ENCODE measurements at places on chromosomes 2 and 18. TPM values are rescaled to one million over a fixed set of nuclear protein-coding genes. Genes with fewer than 3 reads are reported as not detected.

DNA sequence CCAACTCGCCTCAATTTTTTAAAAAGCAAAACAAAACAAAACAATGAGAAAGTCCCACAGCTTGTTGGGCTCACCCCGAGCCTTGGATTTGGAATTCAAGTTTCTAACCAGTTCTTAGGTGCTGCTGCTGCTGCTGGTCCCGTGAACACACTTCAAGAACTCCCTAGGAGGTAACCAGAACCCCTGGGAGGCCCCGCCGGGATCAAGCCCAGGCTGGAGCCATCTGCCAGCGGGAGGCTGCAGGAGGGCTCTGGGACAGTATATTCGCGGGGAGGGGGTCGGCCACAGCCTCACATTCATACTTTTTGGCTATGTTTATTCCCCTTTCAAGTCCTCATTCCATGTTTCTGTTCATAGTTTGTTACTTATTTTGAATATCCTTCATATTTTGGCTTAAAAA is 223.4 kb downstream of the TFCP2L1 start:
- H3K4me3 ChIP-seq: no peak overlapping the region
- H3K27me3 ChIP-seq: no peaks in the 10 kb centered on the region
- no peaks in the 10 kb centered on the region for H3K4me1 ChIP-seq
- no peaks in the 10 kb centered on the region for H3K36me3 ChIP-seq

Gene LIMS3
- total RNA-seq: not detected

- no peak for DNase-seq
- H3K27me3 ChIP-seq: peaks cover 67% of the 10 kb centered on the region
- H3K36me3 ChIP-seq: no peaks in the 10 kb centered on the region
- H3K27ac ChIP-seq: no peak overlapping the region
- H3K4me1 ChIP-seq: no peaks in the 10 kb centered on the region
Measured at GRCh38 chr2:26685341-26685740, 7.2 kb upstream of the KCNK3 start.

Gene SNORC
- 0.26 TPM for total RNA-seq

DNA sequence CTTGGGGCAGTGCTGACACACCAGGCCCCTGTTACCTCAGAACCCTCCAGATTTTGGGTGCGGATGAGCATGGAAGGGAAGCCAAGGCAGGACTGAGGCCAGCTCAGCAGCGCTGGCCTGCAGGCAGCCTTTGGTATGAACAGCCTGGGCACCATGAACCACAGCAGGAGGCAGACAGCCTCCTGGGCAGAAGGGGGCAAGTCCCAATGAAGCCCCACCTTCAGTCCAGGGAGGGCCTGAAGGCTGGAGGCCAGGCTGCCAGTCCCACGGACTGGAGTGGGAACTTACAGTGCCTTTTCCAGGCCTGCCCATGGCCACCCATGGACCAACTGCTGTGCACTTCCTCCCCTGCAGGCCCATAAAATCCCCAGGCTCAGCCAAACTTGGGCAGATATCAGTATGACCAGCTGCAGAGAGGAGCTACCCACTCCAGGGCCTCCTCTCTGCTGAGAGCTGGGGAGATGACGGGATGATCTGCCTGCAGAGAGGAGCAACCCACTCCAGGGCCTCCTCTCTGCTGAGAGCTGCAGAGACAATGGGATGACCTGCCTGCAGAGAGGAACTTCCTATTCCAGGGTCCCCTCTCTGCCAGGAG is 74.7 kb downstream of the NEURL3 start:
- peaks cover 6% of the 10 kb centered on the region for H3K4me1 ChIP-seq
- DNase-seq: no peak
- no peaks in the 10 kb centered on the region for H3K36me3 ChIP-seq
- H3K4me3 ChIP-seq: no peak overlapping the region

Gene AQP12A
- not detected for total RNA-seq

All from esophagus squamous epithelium (tissue), 5 donors.